Activated gamma-delta T cell treated with Interleukin-2 at 50 U/mL for 16 hours (primary cell): ENCODE measurements at places on chromosomes 11 and 22.

GRCh38 chr11:78907636-78908035 lies 333.0 kb upstream of the NARS2 start:
- DNase-seq, result no peak

DNA sequence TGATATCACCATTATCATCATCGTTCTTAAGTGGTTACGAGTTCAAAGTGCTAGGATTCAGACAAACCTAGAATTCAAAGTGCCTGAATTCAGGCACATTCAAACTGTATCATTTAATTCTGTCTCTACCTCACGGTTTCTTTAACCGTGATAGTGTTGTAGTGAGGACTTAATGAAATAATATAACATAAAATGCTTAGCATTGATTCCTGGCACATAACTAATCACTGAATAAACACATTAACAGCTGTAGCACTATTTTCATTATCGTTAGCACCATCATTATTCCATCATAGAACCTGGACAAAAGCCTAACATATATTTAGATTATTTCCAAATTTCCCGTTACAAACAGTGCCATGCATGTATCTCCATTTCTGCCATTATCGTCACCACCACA lies 102.0 kb downstream of the WNT11 start:
- no peak for DNase-seq

- no peak for DNase-seq
Measured at GRCh38 chr22:38066381-38067027, 9.3 kb downstream of the PICK1 start.

DNA sequence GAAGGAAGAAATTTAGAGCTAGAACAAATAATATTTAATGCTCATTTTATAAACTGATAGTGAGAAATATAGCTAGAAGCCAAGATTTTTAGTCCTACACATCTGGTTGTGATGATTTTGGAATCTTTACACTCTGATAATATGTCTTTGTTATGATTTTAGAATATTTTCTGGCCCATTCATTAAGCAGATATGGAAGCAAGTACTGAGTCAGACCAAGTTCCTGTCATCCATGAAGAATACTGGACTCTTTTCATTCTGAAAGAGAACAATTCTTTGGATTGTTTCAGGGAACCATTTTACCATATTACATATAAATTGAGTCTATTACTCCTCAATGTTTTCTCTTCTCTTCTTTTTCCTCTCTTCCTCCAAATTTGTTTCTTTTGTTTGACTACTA lies 227.4 kb downstream of the TMEM135 start:
- DNase-seq, result no peak

GRCh38 chr22:37802310-37803194 lies 5.2 kb upstream of the GCAT start:
- DNase-seq, result no peak

- no peak for DNase-seq
Measured at GRCh38 chr11:66287211-66287888, 1.6 kb downstream of the YIF1A start.

DNA sequence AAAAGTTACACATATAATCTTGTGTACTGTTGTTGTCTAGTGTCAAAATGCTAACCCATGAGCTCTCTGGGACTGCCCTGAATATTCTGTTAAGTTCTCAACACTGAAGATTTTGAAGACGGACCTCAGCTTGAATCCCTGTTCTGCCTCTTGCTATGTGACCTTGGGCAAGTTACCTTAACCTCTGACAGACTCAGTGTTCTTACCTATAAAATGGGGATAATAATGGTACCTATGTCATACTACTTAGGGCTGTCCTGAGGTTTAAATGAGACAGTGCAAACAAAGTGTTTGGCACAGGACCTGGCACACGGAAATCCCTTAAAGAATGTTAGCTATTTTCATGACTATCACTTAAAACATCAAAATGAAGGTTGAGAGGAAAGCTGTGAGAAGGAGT lies 11.3 kb downstream of the TMEM218 start:
- DNase-seq, result no peak

GRCh38 chr11:95877291-95877690 lies 46.6 kb downstream of the MTMR2 start:
- DNase-seq, result no peak

- DNase-seq, result no peak
Measured at GRCh38 chr11:66787934-66788758, 55.1 kb upstream of the RCE1 start.

GRCh38 chr11:57896361-57897145 lies 127.1 kb upstream of the OR9Q1 start:
- no peak for DNase-seq

DNA sequence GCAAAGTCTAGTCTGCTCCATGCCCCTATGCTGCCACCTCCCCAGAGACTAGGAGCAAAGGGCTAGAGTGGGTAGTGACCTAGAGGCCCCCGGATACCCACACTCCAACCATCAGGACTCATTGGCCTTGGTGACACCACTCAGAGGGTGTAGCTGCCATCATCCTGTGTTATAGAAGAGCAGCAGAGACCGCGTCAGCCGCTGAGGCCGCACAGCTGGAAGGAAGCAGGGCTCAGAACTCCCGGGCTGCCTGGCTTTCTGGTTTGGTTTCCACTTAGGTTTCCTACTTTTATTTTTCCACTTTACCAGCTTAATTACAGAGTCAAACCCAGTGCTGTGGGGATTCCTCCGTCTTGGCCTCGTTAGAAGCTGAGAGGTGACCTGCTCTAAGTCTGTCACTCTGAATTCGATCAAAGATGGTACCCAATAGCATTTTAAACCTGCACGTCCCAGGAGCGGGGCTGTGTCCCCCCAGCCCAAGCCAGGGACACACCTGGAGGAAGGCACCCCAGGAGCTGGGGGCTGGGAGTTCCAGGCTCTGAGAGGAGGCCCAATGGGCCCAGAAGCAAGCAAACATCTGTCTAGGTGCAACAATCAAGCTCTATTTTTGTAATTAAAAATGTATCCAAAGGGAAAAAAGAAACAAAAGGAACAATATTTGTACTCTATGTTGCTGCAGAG lies 2.1 kb upstream of the CDKN1C start:
- no peak for DNase-seq

GRCh38 chr22:42437488-42438292 lies 5.5 kb upstream of the NFAM1 start:
- DNase-seq, result peak; percentile 90

- no peak for DNase-seq
Measured at GRCh38 chr11:126304457-126305075, 706 bp downstream of the DCPS start.

DNA sequence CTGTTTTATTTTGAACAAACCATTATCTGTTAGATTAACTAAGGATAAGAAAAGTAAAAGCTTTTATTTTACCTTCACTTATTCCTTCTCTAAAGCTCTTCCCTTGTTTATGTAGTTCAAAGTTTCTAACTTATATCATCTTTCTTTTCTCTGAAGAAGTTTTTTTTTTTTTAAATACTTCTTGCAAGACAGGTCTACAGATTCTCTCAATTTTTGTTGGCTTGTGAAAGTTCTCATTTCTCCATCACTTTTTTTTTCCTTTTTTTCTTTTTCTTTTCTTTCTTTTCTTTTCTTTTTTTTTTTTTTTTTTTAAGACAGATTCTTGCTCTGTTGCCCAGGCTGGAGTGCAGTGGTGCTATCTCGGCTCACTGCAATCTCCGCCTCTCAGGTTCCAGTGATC lies 4.7 kb upstream of the TREH start:
- no peak for DNase-seq

DNA sequence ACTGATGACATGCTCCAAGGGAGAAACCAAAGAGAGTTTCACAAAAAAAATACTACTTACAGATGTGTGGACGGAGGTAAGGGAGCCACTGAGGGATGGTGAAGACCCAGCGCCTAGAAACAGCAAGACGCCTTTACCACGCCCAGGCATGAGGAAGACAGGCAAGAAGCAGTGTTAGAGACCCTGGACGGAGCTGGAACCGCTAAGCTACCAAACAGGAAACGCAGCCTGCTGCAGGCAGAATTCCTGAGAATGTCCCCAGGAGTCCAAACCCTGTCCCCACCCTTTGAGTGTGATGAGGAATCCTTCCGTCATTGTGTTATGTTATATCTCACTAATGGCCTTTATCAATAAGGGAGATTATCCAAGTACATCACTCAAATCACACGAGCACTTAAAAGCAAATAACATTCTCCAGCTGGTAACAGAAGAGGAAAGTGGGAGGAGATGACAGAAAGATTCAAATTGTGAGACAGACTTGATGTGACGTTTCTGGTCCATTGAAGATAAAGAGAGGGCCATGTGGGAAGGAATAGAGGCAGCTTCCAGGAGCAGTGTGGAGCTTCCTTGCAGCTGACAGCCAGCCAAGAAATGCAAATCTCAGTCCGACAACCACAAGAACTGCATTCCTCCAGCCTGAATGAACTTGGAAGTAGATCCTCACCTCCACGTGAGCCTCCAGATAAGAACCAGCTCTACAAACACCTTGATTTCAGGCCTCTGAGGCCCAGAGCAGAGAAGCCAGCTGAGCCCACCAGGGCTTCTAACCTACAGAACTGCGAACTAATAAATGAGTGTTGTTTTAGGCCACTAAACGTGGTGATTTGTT lies 19.1 kb downstream of the FAM181B start:
- no peak for DNase-seq

DNA sequence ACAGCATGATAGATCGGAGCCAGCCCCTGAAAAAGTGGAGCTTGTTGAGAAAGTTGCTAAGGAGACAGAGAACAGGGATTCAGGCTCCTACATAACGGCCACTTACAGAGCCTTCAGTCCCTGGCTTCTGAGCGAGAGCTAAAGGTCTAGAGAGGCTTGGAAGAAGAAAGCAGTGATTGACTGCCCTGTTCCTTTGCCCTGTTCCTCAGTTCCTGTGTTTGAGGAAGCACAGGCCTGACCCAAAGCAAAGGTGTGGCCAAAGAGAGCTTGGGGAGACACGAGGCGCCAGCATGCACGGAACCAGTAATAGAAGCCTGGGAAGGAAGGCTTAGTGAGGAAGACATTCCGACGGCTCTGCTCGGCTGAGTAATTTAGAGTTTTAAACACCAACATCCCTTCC lies 74.1 kb upstream of the CSNK2A3 start:
- no peak for DNase-seq

GRCh38 chr22:21044931-21045584 lies 688 bp upstream of the LRRC74B start:
- DNase-seq, result no peak

GRCh38 chr11:50071584-50072225 lies 39.0 kb downstream of the OR4C45 start:
- DNase-seq, result no peak
